H1 (cell line): ENCODE measurements at places on chromosomes 5 and 9. TPM values are rescaled to one million over a fixed set of nuclear protein-coding genes. Genes with fewer than 3 reads are reported as not detected.

The LURAP1L gene
- 1.2 and 1.6 TPM in 2 replicates for total RNA-seq

The APBA1 gene
- 0.60 and 1.1 TPM in 2 replicates for total RNA-seq

The MOB3B gene
- total RNA-seq = 14.9 and 16.1 TPM in 2 replicates

The GPR21 gene
- total RNA-seq = 0.58 and 0.65 TPM in 2 replicates

The HRCT1 gene
- not detected in 2 replicates for total RNA-seq

The GHR gene
- 0.19 and 0.27 TPM in 2 replicates for total RNA-seq

The ADAMTS12 gene
- total RNA-seq = 12.3 and 12.8 TPM in 2 replicates
